Pancreas (tissue), 10 donors: ENCODE measurements at places on chromosomes 2 and 18. TPM values are rescaled to one million over a fixed set of nuclear protein-coding genes. Genes with fewer than 3 reads are reported as not detected.

Gene NT5DC4
- total RNA-seq, result not detected

Gene WDR35
- 2.8 TPM for total RNA-seq

Gene HJURP
- not detected for total RNA-seq

Gene NRP2
- total RNA-seq, result 1.3 TPM

Gene IL36G
- not detected for total RNA-seq

Gene MYCN
- total RNA-seq, result 0.09 TPM

Gene TMEM198
- total RNA-seq, result 2.6 TPM

Gene IL36B
- not detected for total RNA-seq

Gene PLGLB2
- 1.4 TPM for total RNA-seq

Gene TLX2
- not detected for total RNA-seq

Gene LHCGR
- total RNA-seq, result not detected

Gene SLC35G4
- total RNA-seq, result not detected

Gene UCN
- total RNA-seq, result 0.67 TPM

Gene PLB1
- 0.42 TPM for total RNA-seq

Gene LRRTM4
- 0.38 TPM for total RNA-seq

Gene POTEJ
- total RNA-seq, result not detected
